DMS53 (cell line): ENCODE measurements at places on chromosomes 5 and 9.

GRCh38 chr5:131163276-131164119, 1.6 kb downstream of the HINT1 start:
- DNase-seq, result peak; percentile 44

GRCh38 chr5:75551471-75551870, 39.8 kb downstream of the POLK start:
- no peak for DNase-seq

DNA sequence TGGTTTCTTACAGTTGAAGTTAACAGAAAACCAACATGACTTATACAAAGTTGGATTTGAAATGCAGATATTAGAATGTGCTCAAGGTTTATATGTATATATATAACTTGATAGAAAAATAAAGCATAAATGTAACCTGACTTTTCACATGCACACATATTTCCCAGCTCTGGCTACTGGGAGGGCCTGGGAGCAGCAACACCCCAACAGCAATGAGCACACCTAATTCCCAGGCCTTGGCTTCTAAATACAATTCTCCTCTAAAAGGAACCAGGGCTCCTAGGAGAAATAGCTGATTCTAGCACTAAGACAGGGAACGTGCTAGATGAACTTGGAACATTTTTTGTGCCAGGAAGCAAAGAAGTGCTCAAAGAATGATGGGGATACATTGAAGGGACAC, 42.1 kb downstream of the DENND1A start:
- DNase-seq, result no peak

GRCh38 chr5:139419226-139420192, 15.6 kb upstream of the SPATA24 start:
- no peak for DNase-seq

DNA sequence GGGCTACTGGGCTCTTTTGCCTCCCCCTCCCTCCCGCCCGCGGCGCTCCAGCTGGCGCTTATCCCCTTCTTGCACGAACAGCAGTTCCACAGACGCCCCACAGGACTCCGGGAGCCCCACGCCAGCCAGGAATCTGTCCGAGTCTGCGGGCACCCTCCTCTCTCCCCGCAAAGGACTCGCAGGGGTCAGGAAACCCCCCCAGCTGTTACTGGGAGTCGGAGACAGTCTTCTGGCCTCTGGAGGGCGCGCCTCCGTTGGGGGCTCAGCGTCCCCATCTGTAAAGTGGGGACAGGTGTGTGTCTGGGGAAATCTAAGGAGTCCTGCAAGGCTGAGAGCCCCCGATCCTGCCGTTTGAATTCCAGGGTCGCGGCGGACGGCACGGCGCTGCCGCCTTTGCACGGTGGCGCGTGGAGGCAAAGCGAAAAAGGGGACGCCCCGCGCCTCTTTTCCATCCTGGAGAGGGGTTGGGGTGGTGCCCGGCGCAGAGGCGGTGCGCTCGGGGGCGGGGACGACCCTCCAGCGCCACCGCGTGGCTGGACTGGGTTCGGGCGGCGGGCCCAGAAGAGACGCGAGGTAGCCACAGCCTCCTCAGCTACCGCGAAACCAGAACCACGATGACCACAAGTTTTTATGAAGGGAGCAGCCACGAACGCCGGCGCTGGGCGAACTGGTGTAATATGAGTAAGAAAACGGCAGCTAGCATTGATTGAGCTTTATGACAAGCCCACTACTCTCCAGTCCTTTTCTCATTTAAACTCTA, 2.8 kb upstream of the CCIN start:
- peak; percentile 87 for DNase-seq

DNA sequence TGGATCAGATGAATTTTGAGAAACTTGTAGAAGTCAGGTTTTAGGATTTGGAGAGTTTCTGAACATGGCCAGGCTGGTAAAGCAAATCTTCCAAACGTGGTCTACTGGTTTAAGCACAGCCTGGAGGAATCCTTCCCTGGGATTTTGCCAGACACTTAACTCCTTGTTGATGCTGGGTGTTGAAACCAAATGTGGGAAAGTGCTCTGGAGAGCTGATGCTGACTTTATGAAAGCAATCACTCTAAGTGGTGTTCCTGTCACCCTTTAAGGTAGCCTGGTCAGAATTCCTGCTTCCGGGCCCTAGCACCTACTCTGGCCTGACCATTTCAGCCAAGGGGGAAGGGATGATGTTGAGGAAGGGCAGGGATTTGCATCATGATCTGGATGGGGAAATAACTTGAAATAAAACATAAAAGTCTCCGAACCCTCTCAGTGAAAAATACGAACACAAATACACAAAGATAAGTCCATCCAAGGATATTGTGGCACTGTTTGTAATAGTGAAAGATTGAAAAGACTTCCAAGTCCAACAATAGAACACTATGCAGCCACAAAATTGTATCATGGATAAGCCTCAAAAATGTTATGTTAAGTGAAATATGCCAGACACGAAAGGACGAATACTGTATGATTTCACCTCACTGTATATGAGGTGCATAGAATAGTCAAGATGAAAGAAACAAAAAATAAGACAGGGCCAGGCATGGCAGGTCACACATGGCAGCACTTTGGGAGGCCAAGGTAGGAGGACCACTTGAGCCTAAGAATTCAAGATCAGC, 57.7 kb downstream of the PDE6A start:
- no peak for DNase-seq

GRCh38 chr9:133954862-133955529, 37.1 kb downstream of the VAV2 start:
- no peak for DNase-seq

GRCh38 chr9:108643731-108644510, 211.9 kb downstream of the ACTL7B start:
- no peak for DNase-seq

GRCh38 chr9:22379272-22379671, 67.4 kb upstream of the DMRTA1 start:
- DNase-seq, result no peak

GRCh38 chr9:6917162-6917561, 159.4 kb downstream of the KDM4C start:
- no peak for DNase-seq

GRCh38 chr5:89265511-89266179, 382.7 kb upstream of the MEF2C start:
- no peak for DNase-seq

DNA sequence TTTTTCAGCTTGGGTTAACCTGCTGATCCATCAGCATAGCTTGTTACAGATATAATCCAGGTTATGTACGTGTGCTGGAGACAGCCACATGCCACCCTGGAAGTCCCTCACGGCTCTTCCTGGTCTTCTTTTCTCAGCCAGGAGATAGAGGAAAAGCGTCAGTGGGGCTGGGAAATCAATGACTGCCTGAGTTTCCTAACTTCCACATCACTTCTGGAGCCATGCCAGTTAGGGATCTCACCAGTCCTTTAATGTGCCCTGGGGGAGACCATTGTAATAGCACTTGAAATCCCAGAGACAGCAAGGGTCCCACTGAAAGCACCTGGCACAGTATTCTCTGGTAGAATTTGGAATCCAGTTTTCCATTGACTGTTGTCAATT, 29.2 kb downstream of the ANXA2R start:
- DNase-seq, result no peak

GRCh38 chr9:136935651-136936050, 8.9 kb downstream of the FBXW5 start:
- no peak for DNase-seq

DNA sequence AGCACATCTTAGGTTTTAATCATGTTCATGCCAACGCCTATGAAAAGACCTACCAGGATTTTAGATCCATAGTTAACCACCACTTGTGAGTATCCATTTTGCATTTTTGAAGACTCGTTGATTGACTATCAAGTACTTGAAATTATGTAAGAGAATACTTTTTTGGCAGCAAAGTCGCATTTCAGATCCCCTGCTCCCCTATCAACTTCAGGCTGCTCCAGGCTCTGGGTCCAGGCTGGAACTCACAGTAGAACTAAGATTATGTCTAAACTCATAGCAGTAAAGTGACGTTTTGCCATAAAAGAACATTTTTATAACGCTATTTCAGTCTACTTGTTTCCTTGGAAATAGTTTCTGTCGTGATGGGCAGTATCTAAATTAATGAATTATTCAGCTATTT, 267.7 kb downstream of the FANCC start:
- DNase-seq, result peak; percentile 34

DNA sequence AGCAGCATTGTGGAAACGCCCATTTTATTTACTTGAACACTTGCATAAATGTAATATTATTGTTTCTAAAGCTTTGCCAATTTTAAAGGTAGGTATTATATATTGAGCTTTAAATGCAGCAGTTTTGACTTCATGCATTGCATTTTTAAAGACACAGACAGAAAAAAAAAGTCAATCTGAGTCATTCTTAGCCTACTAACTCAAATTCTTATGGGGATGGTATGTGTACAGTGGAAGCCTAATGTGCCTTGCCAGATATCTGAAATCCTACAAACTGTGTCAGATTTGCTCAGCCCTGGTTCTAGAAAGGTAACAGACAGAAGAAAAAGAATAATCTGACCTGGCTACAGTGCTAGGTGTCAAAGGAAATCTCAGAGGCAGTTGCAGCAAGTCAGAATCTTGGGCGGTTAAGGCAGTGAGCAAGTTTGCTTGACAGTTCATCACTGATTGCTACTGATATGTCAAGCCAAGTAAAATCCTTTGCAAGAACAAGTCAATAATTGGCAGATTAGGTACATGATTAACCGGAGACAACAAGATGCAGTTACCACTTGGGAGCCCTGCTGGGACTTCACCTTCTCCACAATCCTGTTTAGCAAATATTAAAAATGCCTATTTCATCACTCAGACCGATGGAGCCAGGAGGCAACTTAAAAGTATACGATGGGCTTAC, 224.8 kb upstream of the WWC1 start:
- no peak for DNase-seq

GRCh38 chr5:111530298-111530740, 18.0 kb upstream of the STARD4 start:
- DNase-seq, result peak; percentile 6
